NCI-H1417 (cell line): ENCODE measurements at places on chromosomes 3 and 15.
A peak's percentile ranks its signal among the peaks of the same experiment; 100 is the strongest.

DNA sequence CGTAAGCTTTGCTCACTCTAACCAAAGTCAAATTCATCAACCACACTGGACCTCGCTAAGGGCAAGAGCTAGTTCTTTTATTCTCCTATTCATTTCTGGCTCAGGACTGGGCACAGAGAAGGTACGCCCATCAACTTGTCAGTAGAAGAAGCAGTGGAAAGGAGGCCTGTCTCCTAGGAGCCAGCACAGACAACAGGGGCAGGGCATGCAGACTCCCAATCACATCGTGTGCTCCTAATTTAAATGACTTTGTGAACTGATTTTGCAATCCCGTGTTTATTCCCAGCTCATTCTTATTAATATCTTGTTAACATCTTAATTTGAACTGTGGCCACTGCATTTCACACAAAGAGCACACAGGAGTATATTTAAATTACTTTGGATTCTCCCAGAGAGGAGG, 161.1 kb upstream of the BCL6 start:
- DNase-seq = no peak

DNA sequence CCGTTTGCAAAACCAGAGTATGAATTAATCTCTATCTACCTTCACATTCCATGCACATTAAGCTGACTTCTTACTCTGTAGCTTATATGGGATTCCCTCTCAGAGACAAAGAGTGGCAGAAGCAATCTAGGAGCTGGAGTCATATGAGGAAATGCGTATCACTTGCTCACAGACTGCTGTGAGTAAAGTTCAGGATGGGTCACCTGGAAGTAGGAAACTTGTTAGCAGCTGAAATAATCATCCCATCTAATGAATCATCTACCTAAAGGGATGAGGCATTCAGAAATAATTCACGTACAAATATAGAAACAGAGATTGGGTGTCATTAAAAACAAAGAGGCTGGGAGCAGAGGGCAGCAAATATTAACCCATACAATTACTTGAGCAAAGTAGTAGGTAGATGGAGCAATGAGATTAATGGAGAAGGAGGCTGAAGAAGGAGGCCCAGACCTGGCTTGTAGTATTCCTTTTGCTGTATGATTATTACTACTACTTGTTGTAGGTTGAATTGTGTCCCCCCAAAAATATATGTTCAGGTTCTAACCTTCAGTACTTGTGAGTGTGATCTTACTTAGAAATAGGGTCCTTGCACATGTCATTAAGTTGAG, 866.3 kb downstream of the ROBO2 start:
- DNase-seq = no peak

DNA sequence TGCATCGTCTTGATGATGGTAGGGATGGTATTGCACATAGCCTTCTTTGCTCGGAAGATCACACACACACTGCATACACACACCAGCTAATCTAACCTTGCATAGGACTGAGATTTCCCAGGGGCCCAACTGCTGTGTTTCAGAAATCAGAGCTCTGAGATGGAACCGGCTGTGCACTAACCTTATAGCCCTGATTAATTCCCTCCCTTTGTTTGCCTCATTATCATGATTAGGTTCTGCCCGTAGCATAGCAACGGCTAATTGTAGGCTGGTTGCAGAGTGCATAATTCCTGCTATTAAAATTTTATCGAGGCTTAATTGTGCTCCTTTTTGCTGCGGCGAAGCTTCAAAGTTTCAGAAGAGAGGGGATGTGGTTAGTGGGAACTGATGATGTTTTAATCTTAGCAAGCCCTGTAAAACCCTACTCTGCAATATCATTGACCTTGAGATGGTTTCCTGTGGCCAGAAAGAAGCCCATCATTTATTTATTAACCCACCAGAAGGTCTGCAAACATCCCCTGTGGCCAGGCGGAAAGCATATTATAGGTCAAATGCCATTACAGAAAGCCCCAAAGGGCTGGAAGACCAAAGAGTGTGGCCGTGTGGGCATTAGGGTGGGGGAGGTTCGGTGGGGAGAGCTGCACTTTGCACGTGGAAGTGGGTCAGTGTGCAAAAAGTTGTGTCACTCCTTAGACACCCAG, 56.2 kb upstream of the GLCE start:
- DNase-seq = peak; percentile 63

DNA sequence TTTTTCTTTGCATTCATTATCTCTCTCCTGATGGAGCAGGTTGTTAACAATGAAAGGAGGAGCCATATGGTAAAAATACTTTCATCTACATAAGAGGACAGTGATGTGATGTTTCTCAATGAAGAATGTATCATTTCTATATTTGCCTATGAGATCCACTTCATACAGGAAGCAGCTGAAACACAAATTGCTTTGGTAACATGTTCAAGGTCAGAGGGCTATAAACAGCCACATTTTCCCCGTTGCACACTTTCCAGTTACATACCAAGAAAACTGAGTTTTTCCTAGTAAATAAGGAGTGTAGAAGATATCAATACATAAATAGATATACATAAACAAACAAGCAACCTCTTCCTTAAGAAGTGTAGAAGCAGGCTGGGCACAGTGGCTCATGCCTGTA, 32.6 kb upstream of the GYG1 start:
- no peak for DNase-seq

GRCh38 chr3:115912372-115912771, 289.1 kb downstream of the GAP43 start:
- DNase-seq = no peak

DNA sequence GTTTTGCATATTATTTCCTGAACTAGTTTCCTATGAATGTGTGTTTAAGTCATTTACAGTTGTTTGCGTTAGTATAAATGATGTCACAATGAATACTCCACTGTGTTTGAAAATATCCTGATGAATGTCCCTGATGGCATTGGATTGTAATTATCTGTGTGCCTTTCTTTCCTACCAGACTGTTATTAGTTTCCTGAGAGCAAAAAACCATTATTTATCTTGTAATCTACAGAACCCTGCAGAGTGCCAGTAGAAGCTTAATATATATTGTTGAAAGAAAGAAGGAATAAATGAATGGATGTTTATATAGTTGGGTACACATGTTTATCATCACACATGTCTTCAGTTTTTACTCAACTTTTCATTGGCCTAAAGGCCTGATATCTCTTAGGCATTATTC, 312.6 kb downstream of the AGBL1 start:
- DNase-seq = no peak

GRCh38 chr15:70582143-70582945, 181.0 kb downstream of the UACA start:
- DNase-seq = peak; percentile 39

GRCh38 chr15:43067717-43068461, 37.9 kb downstream of the UBR1 start:
- no peak for DNase-seq

GRCh38 chr15:64355944-64356709, at the start of gene CSNK1G1:
Gene CSNK1G1 (minus strand): TSS chr15:64356173. CDS start chr15:64300499, 55,674 bp downstream.
- DNase-seq = peak; percentile 97

GRCh38 chr3:70947579-70947978, 635.1 kb upstream of the MDFIC2 start:
- DNase-seq = no peak

DNA sequence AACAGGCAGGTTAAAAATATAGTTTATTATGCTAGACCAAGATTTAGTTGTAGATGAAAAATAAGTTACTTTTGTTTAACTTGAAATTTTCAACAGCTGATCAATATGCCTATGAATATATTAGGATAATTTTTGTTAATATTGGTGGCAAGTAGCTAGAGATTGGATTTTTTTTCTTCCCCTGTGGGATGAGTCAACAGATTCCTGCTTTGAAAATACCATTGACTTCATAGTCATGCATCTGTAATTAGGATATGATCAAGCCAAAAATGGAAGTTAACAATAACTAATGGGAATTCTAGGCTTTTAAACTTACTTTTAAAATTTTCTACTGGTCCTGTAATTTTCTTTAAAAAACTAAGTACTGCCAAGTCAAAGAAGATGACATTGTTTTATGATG, 211.7 kb downstream of the ZIC1 start:
- no peak for DNase-seq

GRCh38 chr3:194142156-194142910, 6.4 kb downstream of the HES1 start:
- no peak for DNase-seq

- peak; percentile 87 for DNase-seq
Observed at GRCh38 chr3:183181606-183182005, 19.1 kb upstream of the LAMP3 start.

- DNase-seq = no peak
Observed at GRCh38 chr3:120424976-120425570, 25.7 kb downstream of the FSTL1 start.

- DNase-seq = no peak
Observed at GRCh38 chr15:46365572-46365971, 730.7 kb downstream of the SQOR start.
